ENCODE measurements at places on chromosomes 5 and 9.

GRCh38 chr5:142527664-142528295 is 158.1 kb downstream of the FGF1 start:
- DNase-seq: no peak

DNA sequence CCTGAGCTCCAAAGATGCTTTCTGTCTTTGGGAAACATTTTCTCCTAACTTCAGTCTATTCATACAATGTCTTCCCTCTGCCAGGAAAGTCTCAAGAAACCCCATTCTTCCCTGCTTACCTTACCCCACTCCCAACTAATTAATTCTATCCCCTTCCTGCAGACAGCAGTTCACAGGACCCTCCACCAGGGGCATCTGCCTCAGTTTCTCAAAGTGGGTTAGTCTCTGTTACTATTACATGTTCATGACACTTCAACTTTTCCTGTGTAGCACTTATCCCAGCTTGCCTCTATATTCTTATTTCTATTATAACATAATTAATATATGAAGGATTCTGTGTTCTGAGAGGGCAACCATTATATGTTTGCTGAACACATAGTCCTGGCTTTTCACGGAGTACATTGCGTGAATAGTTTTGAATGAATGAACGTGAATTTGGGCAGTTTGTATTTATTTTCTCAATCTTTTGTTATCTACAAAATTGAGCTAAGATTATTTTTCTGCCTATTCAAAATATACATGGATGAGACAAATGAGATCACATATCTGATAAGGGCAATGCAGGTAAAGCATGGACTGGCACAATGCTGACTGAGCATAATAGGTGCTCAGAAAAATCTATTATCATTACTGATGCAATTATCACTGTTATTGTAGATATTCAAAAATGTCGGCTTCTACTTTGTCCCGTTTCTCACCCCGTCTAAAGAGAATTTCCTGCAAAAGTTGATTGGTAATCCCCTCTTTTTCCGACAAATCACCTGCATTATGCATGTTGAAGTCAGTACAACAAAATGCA is 341.1 kb downstream of the BRINP1 start:
- DNase-seq: no peak

- DNase-seq: peak; percentile 80
Observed at GRCh38 chr9:99118782-99119466, 14.0 kb downstream of the TGFBR1 start.

DNA sequence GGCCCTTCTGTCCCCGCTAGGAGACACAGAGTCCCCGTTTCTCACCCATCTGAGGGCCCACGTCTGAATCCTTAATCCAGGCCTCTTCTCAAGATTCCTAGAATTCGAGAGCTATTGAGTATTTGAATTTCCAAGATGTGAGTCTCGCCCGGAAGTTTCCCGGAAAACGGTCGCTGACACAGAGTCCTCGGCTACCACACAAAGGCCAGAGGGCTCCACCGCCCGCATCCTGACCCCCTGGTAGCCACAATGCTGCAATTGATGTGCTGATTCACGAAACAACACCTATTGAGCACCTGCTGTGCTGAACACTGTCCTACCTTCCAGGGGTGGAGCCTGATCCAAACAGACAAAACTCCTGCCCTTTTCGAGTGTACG is 670 bp upstream of the FBP1 start:
- DNase-seq: no peak

DNA sequence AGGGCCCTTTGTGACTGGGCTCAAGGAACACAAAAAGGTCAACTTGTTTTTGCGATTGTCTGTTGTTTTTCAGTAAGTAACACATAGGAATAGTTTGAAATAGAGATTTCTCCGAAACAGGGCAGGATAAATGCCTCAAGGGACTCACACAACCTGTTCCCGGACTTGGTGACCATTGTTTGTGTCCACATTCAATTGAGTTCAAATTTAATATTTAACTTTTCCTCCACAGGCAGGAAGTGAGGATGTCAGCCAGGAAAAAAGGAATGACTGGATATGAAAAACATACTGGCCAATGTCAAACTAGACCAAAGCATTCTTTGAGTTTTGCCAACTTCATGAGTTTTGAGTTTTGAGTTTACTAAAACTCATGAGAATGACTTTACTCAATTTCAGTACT is 72.7 kb downstream of the SPATA31C2 start:
- DNase-seq: no peak

DNA sequence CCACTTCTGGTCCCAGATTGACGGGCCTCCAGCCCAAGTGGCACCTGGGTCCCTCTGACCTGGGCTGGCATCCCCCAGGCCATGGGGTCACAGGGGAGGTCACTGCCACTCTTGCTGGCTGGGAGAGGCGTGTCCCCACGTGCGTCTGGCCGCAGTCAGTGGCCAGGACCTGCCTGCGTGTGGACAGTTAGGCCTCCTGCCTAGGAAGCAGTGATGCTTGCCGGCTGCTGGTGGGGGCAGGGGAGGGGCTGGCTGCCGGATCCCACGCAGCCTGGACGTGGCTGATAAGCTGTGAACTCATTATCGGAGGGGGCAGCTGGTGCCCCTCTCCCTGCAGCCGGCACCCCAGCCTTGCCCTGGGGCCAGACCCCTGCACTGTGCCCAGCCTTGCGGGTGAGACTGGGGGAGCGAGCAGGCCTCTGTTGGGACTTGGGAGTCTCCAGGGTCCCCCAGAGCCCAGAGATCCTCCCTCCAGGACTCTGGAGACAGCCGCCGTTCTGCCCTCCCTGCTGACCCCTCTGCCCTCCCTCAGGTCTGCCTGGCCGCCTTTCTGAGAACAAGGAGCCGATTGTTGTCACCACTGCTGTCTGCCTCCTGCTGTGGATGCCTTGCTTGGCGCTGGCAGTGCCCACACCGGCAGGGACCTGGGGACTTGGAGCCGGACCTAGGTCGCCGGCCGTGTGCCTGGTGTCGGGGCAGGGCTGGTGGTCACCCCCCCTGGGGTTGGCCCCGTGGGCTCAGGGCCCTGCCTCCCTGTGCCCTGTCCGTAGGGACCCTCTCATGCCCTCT is 12.3 kb downstream of the RXRA start:
- no peak for DNase-seq

GRCh38 chr9:69035438-69036308 is at the start of gene FXN:
Gene FXN, plus strand, starts transcription at chr9:69035752. Its CDS starts 31 bp downstream, at chr9:69035783.
- peak; percentile 86 for DNase-seq

GRCh38 chr9:120777229-120777628 is 16.0 kb downstream of the FBXW2 start:
- no peak for DNase-seq

DNA sequence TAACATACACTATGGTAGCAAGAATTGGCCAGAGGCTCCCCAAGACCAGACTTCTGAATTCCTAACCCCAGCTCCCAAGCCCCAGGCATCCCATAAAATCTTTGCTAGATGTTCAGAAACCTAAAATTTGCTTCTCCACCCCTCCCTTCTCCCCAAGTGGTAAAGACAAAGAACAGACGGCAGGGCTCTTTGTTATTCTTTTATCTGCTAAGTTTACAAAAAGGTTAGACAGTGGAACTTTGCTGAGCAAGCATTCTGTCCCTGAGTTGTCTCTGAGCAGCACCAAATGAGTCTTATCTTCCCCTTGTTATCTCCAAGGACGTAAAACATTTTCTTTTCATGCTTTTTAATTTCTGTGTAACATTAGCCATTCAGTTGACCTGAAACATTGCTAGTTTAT is 30.2 kb downstream of the TJP2 start:
- DNase-seq: no peak

DNA sequence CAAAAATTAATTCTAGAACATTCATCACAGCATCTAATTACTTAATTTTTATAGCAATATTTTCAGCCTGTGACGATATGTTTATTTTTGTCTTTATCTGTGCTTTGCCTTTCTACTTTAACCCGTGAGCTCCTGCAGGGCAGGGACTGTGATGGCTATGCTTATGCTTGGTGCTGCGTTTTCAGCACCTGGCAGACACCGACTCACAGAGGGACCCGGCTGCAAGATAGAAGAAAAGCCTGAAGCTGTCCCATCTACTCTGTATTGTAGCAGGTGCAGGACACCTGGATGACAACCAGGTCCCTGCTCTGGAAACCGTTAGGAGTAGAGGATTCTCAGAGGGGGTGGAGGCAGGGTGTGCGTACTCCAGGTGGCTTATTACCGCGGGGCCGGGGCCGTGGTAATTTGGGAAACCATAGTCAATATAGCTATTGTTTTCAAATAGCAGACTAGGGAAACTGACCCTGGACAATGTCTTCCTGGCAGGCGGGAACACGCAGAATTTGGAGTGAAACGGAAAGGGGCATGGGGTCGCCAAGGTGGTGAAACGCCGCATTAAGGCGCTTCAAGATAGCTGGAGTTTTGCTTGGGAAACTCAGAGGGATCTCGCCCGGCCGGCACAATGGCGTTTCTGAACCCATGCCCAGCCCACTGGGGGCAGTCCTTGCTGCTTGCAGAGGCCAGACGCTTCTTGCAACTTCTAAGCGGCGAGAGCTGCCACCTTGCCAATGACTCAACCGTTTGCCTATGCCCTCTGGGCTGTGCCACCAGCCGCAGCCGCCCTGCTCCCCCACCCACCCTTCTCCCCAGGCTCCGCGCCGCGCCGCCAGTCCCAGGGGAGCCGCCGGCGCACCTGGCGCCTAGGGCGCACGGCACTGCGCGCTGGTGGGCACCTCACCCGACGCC is 140.1 kb upstream of the PALM2AKAP2 start:
- DNase-seq: no peak

GRCh38 chr5:126869005-126869451 is 92.1 kb downstream of the LMNB1 start:
- DNase-seq: peak; percentile 51

- DNase-seq: no peak
Observed at GRCh38 chr5:116386633-116387032, 188.0 kb downstream of the SEMA6A start.

- DNase-seq: no peak
Observed at GRCh38 chr9:27766073-27766835, 193.0 kb upstream of the C9orf72 start.

Measured in activated naive CD4-positive, alpha-beta T cell treated with anti-CD3 and anti-CD28 coated beads for 36 hours (primary cell).